ENCODE measurements at places on chromosomes 13 and 19. TPM values are rescaled to one million over a fixed set of nuclear protein-coding genes. Genes with fewer than 3 reads are reported as not detected.

TMEM238 gene
- total RNA-seq, result 9.7 TPM

ZNF667 gene
- total RNA-seq, result 0.05 TPM

LILRB4 gene
- total RNA-seq, result not detected

OR4F17 gene
- total RNA-seq, result not detected

MAMSTR gene
- 1.4 TPM for total RNA-seq
